ENCODE measurements at places on chromosomes 4 and X.

DNA sequence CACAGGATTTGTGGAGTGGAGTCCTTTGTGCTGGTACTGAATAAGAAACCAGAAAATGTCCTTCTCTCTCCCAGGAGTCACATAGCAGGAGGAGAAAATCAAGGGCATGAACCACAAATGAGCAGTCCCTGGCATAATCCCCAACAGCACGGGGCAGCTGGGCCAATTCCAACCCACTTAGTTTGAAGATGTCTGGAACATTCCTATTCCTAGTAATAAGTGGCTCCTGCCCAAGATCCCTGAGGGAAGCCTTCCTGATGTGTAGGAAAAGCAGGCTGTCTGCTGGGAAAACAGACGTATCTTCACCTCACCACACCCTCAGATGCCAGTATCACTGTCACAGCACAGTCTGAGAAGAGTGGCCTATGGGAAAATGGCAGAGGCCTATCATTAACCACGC, 182.8 kb upstream of the MAP3K15 start:
- DNase-seq = no peak

DNA sequence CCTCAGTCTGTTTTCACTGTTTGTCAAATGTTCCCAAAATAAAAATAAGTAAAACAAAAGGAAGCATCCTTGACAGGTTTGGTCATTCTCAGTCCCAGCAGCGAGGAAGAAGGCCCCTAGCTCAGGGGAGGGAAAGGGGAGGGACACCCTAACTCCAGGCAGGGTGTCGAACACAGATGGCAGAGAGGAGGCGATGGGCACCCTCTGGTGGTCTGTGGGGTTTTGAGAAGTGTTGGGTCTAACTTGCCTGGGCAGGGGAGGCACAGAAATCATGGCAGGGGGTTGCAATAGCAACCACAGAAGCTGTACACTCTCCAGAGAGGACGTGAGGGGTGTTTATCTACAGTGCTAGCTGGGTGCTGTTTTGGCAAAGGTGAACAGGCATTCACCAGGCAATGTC, 229.8 kb upstream of the SFRP2 start:
- no peak for DNase-seq

GRCh38 chr4:121072224-121073003, at the start of gene NDNF:
Gene NDNF (minus strand): TSS chr4:121072535. CDS start chr4:121045837, 26,698 bp downstream.
- DNase-seq = no peak

DNA sequence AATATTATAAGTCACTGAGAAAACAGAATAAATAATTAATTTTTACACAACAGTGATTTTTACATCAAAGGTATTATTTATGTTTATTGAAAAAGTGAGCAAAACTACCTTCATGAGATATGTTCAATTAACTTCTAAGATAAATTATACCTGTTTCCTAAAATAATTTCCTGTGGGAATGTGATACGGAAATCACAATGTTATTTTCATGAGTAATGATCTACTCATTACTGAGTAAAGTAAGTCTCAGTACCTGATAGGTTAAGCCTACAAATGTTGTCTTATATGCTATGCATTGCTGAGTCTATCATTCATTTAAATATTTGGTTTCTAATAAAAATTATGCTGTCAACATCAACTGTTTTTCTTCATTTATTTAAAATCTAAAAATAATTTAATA, 324.0 kb downstream of the STPG2 start:
- DNase-seq = no peak

GRCh38 chr4:26028133-26028792, 114.2 kb downstream of the SMIM20 start:
- DNase-seq = peak; percentile 39

DNA sequence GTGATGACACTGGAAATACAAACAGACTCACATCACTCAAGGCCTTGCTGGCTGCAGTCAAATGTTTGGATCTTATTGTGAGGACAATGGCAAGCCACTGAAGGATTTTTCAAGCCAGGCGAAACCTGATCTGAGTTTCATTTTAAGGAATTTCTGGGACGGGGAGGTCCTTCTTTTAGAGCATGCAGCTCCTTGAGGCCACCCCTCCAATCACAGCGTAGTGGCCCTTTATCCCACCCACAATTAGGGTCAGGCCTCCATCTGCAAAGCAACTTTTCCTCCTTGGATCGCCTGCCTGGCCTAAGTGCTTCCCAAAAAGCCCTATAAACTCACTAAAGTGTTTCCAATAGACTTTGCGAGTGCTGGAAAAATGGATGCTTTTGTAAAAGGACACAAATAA, 115.5 kb downstream of the EFHC2 start:
- no peak for DNase-seq

GRCh38 chr4:39085891-39086290, 23.9 kb downstream of the KLHL5 start:
- DNase-seq = no peak

DNA sequence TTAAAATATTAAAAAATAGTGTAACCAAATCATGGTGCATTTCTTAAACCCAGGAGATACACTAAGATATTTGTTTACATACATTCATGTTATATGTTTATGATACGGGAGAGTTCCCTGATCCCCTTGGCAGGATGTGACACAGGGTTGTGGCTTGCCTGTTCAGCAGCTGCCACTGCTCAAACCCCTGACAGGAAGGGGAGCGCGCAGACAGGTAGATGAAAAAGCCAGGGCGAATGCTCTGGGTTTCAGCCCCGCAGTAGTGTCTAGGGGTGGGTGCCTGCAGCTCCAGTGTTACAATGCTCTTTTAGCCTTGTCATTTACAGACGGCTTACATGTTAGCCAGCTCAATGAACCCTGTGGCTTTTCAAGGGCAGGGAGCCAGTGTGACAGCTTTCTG, 1343.8 kb upstream of the IGFBP7 start:
- DNase-seq = no peak

DNA sequence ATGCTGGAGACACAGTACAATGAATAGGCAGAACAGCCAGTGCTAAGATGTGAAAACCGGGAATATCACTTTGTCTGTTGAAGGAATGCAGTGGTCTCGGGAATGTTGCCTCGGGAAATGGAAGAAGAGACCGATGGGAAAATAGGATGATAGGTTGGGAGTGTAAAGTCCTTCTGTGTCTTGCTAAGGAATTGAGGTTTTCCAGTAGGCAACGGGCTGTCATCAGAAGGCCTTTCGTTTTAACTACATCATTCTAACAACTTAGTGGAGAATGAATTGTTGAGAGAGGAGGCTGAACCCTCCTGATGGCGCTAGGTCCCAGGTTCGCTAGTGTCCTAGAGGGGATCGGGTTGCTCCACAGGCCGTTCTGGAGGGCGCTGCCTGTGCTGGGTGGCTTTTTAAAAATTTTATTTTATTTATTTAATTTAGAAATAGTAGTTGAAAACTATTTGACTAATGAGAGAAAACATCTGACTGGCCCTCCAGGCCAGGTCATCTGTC, 730 bp downstream of the VBP1 start:
- DNase-seq = no peak

DNA sequence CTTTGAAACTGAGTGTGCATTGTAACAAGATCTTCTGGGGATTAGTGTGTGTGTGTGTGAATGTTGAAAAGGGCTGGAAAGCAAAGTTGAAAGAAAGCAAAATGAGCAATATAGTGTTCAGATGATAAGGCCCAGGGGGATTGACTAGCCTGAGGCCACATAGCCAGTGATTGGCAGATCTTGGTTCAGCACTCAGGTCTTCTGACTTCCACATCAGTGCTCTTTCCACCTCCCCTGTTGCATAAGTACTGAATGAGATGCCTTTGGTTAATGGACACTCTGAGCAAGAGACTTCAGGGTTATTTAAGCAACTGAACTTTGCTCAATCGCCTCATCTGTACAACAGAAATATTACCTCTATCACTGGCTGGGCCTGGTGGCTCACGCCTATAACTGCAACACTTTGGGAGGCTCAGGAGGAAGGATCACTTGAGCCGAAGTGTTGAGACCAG, 120.4 kb downstream of the TMEM164 start:
- DNase-seq = no peak

DNA sequence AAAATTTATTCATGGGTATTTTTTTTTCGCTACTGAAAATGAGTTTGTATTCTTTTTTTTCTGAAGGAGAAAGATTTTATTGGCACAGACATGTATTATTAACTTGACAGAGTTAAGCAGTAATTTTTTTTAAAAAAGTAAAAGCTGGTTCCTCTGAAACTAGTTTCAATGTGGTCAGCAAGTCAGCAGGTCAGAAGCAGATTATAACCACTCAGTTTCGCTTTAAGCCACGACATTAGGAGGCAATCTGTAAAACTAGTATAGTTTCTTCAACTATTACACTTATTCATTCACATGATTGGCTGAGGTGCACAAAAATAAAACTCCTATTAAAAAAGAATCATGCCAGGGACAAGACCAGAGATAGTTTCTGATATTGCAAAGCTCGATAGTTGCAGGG, 714.2 kb upstream of the PCDH7 start:
- no peak for DNase-seq

DNA sequence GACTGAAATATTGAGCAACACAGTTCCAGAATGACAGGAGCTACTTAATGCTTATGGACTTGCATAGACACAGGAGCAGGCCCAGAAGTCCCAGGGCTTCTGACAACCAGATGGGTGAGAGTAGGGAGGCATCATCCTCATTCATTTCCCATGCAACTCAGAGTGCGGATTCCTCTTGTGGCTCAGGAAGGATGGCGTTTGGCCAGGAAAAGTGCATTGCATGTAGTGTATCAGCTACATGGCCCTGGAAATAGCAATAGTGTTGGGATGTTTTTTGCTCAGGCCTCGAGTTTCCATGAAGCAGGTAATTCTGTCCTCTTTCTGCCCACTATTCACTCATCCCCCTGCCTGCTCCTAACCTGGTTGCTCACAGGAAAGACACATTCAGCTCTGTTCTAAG, 136.6 kb downstream of the PDGFRA start:
- DNase-seq = no peak

GRCh38 chr4:153364061-153364460, 19.6 kb downstream of the MND1 start:
- DNase-seq = no peak

DNA sequence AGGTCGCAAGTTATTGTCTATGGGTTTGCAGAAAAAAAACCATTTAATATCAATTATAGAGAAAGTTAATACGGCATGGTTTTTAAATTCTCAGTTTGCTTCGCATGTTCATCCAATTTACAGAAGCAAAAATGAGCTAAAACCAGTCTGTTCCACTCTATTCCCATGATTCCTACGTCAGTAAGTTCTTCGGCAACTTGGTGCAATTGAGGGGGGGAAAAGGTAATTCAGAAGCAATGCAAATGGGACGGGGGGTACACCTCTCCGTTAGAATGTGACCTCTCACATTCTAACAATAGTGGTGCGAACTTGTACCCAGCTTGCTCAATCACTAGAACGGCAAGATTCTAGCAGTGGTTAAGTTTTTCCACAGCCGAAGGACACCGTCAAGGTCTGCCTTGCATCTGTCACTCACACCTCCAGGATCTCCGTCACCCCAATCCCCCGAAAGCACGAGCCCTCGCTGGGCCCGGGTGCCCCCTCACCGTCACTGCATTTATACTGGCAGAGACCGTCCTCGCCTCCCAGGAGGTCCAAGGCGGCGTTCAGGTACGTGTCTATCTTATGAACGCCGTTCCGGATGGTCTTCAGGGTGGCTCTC, 653 bp downstream of the PLA2G12A start:
- no peak for DNase-seq

- DNase-seq = no peak
These were observed 2.0 kb upstream of the AP1S2 start for GRCh38 chrX:15856636-15857035.

GRCh38 chr4:128776794-128777216, 32.7 kb upstream of the JADE1 start:
- no peak for DNase-seq

GRCh38 chr4:101701551-101701950, 89.0 kb upstream of the BANK1 start:
- DNase-seq = no peak

DNA sequence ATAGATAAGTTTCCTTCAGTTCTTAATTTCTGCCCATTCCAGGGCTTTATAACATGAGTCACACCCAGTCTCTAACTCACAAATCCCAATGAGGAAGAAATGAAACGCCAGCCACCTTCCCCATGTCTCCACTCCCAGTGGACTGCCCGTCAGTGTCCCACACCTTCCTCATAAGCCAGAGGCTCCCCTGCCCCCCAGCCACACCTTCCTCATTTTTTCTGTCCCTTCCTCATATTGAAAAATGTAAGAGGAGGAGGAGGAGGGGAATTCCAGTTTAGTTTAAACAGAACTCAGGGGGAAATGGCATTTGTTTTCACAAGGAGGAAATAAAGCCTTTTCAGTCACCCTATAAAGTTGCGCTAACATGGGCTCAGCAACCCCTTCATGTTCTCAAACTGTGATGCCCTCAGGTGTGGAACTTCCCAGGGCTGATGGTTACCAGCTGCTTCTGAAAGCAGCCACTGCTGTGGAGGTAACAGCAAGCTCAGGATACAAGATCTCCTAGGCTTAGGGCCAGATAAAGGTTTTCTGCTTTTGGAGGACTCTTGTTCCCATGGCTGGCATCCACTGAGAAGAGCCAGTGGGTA, 97.8 kb downstream of the PARM1 start:
- DNase-seq = no peak

GRCh38 chr4:105453550-105454205, 20.2 kb downstream of the PPA2 start:
- no peak for DNase-seq

DNA sequence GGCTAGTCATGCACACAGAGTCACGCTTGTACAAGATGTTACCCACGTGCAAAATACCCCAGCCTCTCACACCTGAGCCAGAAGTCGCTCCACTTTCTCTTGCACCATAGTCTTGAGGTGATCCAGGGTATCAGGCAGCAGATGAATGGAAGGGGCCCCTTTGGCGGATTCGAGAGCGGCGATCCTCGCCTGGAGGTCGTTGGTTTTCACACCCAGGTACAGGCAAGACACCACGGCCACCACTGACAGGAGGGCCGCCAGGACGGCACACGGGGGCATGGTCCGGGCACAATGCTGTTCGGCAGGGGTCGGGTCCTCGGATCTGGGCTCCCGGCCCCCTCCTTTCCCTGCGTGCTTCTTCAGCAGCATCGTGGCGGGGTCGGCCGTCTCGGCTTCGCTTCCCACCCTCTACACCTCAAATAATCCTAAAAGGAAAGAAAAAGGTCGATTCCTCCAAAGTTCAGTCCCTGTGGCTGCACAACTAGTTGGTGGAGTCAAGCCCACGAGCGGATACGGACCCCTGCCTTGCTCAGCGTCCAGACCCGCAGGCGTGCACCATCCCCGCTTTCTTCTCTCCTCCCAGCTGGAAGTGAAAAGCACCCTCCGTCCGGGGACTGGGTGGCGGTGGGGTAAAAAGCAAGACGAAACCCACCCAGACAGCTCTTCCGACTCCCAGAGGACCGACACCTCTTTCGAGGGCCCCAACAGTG, 652 bp downstream of the COL25A1 start:
- DNase-seq = no peak

- no peak for DNase-seq
These were observed 54.5 kb downstream of the CHM start for GRCh38 chrX:85992811-85993229.

GRCh38 chr4:46676364-46676763, 232.7 kb downstream of the COX7B2 start:
- DNase-seq = no peak

Data from iPS DF 6.9 (cell line).